ENCODE measurements at places on chromosomes 7 and 10. TPM values are rescaled to one million over a fixed set of nuclear protein-coding genes. Genes with fewer than 3 reads are reported as not detected.

GRCh38 chr10:35564341-35564968 is 40.7 kb upstream of the GJD4 start:
- DNase-seq = no peak

DNA sequence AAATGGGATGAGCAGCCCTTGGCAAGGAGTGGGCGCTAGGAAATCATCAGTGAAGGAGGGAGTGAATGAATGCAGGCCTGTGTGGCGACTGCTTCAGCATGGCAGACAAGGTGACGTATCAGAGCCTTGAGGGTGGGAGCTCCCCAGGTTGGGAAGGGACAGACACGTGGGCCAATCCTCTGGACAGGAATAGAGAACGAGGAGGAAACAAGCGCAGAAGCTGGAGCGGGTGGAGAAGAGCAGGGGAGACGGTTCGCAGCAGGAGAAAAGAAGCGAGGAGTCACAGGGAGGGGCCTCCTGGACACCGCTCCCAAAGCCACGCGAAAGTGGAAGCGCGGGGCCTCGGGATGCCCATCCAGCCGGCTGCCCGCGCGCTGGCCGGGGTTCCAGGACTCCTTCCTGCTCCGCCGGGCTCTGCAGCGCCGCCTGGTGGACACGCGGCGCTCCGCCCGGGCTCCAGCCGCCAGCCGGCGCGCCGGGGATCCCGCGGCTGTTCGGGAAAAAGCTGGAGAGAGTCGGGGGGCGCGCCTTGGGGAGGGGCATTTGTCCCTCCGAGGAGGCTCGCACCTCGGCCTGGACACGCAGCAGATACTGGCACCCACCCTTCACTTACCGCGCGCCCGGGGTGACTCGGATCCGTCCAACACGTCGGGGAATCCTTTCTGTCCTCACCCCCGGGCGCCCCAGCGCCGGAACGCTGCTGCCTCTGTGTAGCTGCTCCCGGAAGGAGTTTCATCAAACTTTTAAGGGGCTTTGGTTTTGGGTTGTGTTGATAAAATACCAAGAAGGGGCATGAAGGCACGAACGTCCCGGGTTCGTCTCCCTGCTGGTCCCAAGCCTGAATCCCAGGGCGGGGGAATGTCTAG is 6.3 kb downstream of the ZNF503 start:
- no peak for DNase-seq

DNA sequence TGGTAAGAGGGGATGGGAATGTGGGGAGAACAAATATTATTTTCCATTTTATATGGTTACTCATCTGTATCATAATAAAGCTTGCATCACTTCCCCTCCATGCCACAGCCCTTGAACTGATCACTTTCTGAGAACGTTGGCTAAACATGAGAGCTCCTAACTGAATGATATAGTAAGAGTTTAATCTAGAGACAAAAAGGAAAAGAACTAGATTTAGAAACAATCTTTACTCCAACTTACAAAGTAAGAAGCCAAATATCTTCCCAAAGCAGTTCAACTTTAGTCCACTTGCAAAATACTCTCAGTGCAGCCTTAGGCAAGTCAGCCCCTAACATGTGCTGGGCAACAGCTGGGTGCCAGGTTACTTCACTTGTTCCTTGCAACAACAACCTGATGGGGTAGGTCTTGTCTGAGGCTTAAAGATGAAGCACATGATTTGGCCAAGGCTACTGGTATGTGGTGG is 20.3 kb downstream of the SMURF1 start:
- DNase-seq = no peak

DNA sequence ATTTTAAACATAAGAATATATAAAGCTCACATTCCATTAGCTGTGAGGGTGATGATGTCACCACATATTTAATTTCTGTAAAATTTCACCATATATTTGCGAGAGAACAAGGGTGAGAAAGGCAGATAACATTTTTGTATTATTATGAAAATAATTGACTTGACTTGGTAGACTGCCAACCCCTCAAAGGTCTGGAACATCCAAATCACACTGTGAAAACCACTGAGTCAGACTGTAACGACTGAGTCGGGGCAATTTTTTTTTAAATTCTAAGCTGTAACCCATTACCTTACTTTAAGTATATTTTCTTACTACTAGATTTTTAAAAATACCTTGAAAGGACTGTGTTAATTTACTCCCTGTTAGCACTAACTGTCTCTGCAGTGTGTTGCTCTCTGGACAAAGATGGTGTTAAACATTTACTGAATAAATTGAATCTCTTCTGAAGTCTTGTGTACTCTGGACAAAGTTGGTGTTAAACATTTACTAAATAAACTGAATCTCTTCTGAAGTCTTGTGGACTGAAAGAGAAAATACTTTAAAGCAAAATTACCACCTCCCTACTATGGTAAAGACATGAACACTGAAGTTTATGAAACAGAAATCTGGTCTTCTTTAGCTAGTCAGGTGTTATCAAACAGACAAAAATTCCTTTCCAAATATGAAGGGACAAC is 14.1 kb downstream of the PDZD8 start:
- DNase-seq = no peak

DNA sequence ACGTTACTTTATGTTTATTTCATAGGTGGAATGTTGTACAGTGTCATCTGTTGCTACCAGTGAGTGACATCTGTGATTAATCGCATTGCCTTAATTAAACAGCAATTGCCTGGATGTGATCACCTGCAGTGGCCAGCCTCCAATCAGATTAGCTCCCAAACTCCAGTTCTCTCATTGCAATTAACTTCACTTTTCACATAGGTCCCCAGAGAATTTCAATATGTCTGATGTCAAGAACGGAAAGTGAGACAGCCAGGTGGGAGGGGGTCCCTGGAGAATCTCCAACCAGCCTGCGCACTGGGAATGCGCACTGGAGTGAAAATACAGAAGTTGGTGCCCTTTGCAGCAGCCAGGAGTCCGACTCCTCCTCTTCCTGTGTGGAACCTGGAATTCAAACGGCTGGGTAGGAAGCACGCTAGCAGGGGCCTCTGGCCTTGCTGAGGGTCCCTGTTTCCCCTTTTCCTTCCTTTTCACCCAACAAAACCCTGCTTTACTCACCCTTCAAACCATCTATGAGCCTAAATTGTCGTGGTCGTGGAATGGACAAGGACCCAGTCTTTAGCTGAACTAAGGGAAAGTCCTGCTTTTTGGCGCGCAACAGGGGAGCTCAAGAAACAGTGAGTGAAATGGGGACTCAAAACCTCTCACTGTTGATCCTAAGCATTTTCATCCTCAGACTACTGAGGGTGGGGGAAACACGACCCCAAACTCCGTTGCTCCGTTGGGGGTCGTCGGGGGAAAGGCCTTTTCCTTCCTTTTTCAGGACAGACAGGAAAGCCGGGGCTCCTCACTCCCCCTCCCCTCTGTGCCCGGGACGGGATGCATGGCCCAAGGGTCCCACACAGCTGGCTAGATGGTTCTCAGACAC is 1355.5 kb upstream of the LRRTM3 start:
- DNase-seq = peak; percentile 53

DNA sequence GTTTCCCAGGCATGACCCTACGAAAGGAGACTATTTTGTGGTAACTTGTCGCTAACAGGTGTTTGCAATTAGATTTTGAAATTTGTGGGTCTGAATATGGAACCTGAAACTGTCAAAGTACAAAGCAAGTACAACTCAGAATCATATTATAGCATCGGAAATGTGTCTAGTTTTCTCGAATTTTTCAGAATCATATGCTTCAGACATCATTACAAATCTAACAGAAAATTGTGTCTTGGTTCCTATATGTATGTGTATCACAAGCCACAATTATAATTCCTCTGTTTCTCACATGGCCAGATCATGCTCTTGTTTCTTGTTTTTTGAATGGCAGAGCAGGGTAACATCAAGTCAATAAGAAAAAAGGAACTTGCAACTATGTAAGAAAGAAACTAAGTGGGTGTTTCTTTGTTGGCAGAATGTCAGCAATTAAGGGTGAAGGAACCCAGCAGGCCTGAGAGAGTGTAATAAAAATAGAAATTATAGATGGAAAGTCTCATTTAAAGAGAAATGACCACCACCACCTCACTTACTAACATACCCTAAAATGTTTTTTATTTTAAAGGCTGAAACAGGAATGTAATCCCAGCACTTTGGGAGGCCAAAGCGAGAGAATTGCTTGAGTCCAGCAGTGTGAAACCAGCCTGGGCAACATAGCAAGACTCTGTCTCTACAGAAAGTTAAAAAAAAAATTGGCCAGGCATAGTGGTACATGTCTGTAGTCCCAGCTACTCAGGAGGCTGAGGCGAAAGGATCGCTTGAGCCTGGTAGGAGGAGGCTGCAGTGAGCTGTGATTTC is 51.3 kb downstream of the PRTFDC1 start:
- peak; percentile 42 for DNase-seq

GRCh38 chr10:8418631-8419030 is 364.1 kb downstream of the GATA3 start:
- peak; percentile 84 for DNase-seq

DNA sequence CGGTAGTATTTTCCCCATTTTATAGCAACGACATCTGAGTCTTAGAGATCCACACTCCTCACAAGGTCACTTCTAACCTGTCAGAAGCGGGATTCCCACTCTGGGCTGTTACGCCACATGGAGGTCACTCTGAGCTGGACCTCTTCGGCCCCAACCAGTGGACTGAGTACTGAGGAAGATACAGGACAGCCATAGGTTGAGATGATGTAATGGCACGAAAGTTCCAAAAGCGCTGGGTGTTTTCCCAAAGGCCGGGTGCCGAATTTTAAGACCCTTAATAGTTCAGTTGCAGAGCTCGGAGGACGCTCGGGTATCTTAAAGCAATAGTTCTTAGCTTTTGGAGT is 699 bp downstream of the GHITM start:
- DNase-seq = peak; percentile 15

DNA sequence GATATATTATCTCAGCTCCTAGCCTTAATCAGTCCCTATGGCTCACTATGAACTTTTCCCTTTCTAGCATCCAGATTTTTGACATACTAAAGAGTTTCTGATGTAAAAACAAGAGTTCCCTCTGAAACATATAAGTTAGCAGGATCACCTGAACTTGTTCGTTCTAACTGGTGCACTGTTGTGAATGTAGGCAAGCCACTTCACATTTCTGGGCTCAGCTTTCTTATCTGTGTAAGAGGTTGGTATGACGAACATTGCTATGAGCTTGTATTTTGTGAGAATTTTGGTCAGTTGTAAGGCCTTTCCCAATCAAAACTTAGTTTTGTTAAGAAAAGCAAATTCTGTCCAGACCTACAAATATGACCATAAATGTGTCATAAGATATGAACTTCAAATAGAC is 46.1 kb downstream of the MAGI2 start:
- DNase-seq = no peak

DNA sequence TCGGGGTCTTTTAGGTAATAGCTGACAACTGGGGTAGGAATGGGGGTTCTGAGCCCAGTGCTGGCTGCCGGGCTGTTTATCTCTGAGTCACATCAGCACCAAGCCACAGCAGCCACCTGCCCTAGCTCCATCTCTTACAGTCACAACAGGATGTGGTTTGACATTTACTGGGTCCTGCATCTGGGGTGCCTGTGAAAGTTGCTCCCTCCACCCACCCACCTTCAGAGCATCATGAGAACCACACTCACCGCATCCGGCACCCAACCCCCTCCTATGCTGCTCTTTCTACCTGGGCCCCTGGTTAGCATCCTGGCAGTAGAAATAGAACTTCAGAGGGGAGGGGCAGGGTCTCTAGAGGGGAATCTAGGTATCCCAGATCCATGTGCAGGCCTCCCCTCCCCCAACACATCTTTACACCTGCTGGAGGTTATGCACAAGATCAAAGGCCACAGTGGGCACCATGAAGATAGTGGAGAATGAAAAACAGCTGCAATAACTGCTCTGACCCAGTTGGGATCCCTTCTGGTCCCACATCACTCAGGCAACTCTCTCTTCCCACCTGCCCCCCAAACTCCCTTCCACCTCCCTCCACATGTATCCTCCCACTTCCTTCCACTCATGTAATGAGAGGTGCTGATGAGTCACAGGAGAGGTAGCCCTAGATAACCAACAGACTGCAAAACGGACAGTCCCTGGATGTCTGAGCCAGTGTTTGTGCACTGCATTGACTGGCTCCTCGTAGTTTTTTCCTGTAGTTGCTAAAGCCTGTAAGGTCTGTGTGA is 38.2 kb downstream of the PRSS2 start:
- DNase-seq = peak; percentile 86

DNA sequence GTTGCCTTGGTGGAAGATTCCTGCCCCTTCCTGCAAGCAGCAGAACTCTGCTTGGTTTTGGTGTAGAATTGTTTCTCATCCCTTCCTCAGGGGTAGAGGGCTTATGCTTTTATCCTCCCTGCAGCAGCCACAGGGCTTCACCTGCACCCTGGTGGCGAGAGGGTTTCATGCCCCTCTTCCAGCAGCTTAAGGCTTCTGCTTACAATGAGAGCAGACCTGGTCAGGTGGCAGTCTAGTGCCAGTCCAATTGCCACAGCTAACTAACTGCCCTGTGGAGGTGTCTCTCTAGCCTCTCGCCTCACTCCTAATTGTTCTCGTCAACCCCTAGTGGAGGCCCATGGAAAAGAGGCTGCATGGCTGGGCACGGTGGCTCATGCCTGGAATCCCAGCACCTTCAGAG is 19.3 kb downstream of the ACBD7 start:
- no peak for DNase-seq

- no peak for DNase-seq
Observed at GRCh38 chr7:100384628-100385294, 11.5 kb downstream of the PILRA start.

DNA sequence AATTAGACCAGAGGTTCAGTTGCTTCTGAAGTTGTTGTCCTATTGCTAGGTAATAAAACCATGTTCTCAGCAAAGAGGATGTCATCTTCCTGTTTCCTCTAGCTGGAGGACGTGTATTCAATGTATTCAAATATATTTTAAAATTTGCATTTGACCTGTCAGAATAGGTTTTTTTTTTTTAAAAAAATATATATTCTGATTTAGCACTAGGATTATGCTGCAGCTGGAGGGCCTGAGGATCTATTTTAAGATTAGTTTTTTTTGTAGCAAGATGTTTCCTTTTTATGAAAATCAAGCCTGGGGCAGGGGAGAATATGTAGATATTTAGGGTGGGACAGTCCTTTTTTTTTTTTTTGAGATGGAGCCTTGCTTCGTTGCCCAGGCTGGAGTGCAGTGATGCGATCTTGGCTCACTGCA is 337.0 kb downstream of the FRMD4A start:
- no peak for DNase-seq

GRCh38 chr10:5743736-5744135 is 59.1 kb downstream of the TASOR2 start:
- DNase-seq = no peak

The NODAL gene
- total RNA-seq = not detected

The WDR86 gene
- total RNA-seq = not detected

The AGFG2 gene
- total RNA-seq = 7.2 TPM

The EPHB6 gene
- not detected for total RNA-seq

The FKBP9 gene
- 154 TPM for total RNA-seq
